Fibroblast of lung (primary cell): ENCODE measurements at places on chromosomes 3 and 15. TPM values are rescaled to one million over a fixed set of nuclear protein-coding genes. Genes with fewer than 3 reads are reported as not detected.

DNA sequence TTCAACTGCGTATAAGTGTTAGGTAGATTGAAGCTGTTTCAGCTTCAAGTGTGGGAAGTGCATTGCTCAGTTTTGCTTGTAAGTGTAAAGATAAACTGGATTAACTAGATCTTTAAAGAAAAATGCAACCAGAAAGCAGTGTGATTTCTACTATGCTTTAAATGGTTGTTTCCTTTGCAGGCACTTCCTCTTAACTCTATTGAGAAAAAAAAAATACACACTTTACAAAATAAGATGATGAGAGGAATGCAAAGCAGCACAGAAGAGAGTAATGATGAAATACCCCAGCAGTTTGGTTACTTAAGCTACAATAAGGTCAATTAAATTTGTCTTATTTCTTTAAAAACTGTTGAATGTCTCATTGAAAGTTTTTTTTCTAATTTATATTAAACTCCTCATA lies 40.8 kb downstream of the DPH6 start:
- no peak for DNase-seq
- no peaks in the 10 kb centered on the region for H3K27me3 ChIP-seq
- H3K4me1 ChIP-seq, result no peaks in the 10 kb centered on the region
- no peak overlapping the region for H3K4me3 ChIP-seq
- H3K27ac ChIP-seq, result no peak overlapping the region
- H3K36me3 ChIP-seq, result no peaks in the 10 kb centered on the region

DNA sequence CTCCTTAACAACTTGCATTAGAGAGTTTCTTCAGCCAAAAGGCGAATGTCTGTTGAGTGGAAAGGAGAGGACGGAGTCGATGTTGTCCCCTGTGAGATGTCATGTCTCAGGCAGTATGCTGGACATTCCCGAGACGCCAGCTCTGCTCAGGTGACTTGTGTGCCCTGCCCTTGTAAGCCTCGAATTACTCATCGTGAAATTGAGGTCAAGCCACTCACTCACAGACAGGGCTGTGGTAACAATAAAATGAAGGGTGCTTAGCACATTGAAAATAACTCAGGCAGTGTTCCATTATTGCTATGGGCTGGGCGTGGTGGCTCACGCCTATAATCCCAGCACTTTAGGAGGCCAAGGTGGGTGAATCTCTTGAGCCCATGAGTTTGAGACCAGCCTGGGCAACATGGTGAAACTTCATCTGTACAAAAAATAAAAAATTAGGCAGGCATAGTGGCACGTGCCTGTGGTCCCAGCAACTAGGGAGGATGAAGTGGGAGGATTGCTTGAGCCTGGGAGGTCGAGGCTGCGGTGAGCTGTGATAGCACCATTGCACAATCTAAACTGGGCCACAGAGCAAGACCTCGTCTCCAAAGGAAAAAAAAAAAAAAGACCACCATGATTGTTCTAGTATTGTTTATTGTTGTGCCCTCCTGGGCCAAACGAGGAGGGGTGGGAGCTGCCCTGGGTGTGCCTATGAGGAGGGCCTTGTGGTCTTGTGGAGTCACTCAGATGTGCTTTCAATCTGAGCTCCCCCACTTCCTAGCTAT lies 214.4 kb downstream of the THSD4 start:
- H3K36me3 ChIP-seq, result no peaks in the 10 kb centered on the region
- peaks cover 42% of the 10 kb centered on the region for H3K4me1 ChIP-seq
- peak; percentile 87 for DNase-seq
- H3K27me3 ChIP-seq, result no peaks in the 10 kb centered on the region
- peak overlapping the region; percentile 39 for H3K27ac ChIP-seq
- no peak overlapping the region for H3K4me3 ChIP-seq

- peaks cover 6% of the 10 kb centered on the region for H3K4me1 ChIP-seq
- H3K4me3 ChIP-seq, result no peak overlapping the region
- no peak overlapping the region for H3K27ac ChIP-seq
Measured at GRCh38 chr3:197458179-197458707, 97.5 kb downstream of the BDH1 start.

DNA sequence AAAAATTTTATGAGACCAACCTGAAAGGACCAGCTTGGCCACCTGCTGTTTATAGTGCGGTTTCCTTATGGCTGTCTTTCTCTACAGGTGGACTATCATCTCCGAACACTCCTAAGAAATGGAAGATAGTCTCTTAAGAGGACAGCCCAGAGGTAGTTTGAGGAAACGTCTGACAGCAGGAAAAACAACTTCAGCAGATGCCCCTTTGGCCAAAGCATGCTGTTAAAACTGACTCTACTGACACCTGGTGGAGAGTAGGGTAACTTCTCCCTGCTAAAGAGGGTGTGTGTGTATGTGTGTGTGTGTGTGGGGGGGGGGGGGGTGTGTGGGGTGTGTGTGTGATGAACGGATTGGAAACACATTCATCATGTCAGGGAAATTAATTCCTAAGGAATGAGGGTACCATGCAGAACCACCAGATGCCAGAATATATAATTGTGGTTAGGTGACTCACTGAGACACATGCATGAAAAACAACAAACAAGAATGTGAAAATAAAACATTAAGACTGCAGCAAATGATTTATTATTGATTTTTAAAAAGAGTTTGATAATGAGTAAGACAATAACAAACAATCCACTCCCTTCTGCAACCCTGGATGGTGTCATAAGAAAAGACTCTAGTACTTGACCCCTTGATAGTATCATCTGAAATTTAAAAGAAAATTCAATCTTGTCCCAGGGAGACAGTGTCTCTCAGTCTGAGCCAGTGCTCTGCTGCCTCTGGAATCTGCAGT lies 256.5 kb downstream of the THRB start:
- peaks cover 14% of the 10 kb centered on the region for H3K4me1 ChIP-seq
- peak overlapping the region; percentile 0 for H3K27ac ChIP-seq
- H3K27me3 ChIP-seq, result no peaks in the 10 kb centered on the region

The HOMER2 gene
- 6.9 and 9.9 TPM in 2 replicates for total RNA-seq

The SPINT1 gene
- under 0.01 TPM in 2 replicates for total RNA-seq

The FANCD2OS gene
- total RNA-seq, result not detected in 2 replicates
